ENCODE measurements at places on chromosomes 1 and 21.

- no peak for DNase-seq
Measured at GRCh38 chr1:67792741-67793458, 40.4 kb downstream of the GNG12 start.

GRCh38 chr1:14817223-14818170 lies 219.0 kb downstream of the KAZN start:
- DNase-seq, result no peak

GRCh38 chr1:201142011-201142848 lies 12.0 kb downstream of the TMEM9 start:
- DNase-seq, result peak; percentile 17

GRCh38 chr1:21775985-21776562 lies 6.9 kb downstream of the USP48 start:
- peak; percentile 75 for DNase-seq

DNA sequence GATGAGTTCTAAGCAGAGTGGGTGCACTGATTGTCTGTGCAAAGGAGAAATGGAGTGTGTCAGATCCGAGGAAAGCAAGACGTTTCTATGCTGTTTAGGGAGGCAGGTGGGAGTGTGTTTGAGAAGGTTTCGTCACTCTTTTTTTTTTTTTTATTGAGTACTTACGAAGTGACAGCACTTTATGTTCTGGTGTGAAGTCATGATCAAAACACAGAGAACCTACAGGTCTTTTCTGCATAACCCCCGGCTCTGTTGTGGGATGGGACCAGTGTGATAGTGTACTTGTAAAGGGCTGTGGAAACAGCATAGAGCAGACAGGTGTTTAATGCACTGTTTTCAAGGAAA lies 26.7 kb downstream of the MIA3 start:
- DNase-seq, result peak; percentile 9

GRCh38 chr1:41355761-41356160 lies 5.5 kb upstream of the FOXO6 start:
- DNase-seq, result no peak

DNA sequence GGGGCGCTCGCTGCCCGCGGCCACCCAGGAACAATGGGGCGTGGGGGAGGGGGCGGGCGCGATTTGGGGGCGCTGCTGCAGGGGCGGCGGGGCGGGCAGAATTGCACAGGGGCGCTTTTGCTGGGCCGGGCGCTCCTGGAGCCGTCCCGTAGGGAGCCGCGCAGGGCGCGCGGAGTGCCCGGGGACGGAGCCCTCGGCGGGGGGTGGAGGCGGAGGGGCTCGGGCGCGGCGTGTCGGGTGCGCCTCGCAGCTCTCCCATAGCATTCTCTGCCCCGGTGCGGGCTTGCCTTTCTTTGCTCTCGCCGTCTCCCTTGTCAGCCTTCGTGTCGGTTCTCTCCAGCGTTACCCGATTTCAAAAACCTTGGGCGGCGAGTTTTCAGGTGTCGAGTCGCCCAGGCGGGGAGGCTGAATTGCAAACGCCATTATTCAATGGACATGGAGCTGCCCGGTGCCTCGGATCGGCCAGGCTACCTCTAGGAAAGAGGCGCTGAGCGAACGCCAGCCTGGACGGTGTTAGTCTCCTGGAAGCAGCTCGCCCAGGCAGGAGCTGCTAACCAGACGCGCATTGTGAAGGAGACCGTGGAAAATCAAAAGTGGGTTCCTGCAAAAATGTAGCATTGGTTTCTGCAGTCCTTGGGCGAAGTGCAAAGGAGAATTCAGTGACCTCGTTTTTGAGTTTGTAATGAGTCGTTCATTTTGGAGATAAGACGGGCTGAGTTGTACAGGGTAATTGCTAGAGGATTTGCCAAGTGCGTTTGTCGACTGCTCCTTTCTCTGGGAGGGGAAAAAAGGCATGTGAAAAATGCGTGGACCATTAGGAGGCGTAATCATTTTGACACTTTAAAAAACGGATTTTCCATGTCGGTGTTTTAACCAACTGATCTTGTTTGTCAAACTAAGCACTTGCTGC lies 626 bp downstream of the CXADR start:
- DNase-seq, result no peak

- DNase-seq, result no peak
Measured at GRCh38 chr1:942864-943533, 16.1 kb downstream of the NOC2L start.

DNA sequence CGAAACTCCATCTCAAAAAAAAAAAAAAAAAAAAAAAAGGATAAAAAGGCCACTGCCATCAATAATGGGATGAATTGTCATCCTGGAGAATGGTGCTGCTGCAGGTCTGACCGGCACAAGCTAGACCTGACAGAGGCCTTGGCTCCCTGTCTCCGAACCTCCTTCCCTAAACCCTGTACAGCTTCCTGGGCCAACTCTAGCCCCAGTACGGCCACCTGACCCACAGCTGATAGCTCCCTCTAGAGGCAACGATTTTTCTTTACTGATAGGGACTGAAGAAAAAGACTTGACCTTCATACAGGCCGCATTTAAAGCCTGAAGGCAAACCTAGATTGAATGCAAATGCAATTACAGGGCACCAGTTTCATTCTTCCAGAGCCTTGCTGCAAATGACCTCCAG lies 30.7 kb downstream of the NOL9 start:
- peak; percentile 45 for DNase-seq

DNA sequence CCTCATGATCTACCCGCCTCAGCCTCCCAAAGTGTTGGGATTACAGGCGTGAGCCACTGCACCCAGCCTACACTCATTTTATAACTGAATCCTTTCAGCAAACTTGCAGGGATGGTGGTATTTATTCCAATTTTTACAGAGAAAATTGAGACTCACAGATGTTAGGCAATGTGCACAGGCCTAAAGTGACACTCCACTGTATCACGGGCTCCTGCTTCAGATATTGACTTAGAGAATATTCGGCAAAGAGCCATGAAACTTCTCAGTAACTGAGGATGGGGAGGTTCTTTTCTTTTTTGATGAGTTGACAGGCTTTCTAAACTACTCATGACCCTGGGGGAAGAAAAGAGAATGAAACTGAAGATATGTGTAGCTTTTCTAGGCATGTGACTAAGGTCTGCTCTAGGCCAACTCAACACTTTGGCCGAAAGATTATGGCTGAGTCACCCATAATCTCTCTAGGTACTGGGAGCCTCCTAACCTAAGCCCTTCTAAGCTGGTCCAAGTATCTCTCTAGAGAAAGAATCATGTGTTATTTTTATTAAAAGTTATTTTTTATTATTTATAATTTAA lies 19.9 kb upstream of the PTCH2 start:
- DNase-seq, result no peak

DNA sequence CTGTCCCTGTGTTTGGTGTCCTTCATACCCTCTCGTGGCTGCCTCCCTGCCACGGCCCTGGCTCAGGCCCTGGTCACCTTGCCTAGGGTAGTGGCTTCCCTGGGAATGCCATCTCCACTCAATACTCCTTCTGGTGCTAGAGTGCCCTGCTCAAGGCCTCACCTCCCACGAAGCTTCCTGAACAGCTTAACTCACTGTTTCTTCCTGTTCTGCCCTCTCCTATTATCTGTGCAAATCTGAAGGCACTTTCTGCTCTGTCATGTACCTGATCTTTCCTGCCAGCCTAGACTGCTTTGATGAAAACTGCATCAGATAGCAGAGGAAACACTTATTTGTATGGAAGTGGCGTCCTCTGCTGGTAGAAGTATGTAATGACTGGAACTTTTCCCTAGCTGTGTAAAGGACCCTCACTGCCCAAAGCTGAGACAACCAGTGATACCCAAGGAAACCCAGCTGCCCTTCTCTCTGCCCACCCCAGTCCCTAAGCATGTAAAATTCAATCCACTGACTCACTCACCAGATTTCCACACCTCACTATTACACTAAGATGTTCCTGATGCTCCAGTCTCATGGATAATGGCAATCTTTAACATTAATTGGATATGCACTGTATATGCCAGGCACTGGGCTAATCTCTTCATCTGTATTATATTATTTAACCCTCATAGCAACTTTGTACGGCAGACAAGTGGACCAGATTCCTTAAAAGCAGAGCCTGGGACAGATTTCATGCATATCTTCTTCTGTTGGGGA lies 36.2 kb upstream of the BTG2 start:
- DNase-seq, result peak; percentile 73

DNA sequence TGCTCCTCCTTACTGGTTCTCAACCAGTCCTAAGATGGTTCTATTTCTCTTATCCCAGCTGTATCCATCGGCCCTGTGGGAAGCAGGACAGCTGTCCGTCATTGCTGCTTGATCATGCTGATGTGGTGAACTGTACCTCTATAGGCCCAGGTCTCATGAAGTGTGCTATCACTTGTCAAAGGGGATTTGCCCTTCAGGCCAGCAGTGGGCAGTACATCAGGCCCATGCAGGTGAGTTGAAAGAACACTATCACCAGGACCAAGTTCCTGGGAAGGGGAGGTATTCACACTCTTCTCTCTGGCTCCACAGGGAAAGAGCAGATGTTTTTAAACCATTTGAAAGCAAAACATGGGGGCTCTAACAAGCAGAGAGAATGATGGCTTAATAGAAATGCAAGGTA lies 302.6 kb downstream of the PAPPA2 start:
- DNase-seq, result no peak

DNA sequence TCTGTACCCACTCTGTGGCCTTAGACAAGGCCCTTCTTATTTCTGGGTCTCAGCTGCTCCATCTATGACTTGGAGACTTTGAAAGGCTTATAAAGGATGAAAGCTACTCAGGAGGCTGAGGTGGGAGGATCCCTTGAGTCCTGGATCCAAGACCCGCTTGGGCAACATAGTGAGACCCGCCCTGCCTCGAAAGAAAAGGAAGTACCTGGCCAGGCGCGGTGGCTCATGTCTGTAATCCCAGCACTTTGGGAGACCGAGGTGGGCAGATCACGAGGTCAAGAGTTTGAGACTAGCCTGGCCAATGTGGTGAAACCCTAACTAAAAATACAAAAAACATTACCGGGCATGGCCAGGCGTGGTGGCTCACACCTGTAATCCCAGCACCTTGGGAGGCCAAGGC lies 13.4 kb downstream of the ID3 start:
- DNase-seq, result no peak

GRCh38 chr1:164671966-164672571 lies 113.1 kb downstream of the PBX1 start:
- no peak for DNase-seq

DNA sequence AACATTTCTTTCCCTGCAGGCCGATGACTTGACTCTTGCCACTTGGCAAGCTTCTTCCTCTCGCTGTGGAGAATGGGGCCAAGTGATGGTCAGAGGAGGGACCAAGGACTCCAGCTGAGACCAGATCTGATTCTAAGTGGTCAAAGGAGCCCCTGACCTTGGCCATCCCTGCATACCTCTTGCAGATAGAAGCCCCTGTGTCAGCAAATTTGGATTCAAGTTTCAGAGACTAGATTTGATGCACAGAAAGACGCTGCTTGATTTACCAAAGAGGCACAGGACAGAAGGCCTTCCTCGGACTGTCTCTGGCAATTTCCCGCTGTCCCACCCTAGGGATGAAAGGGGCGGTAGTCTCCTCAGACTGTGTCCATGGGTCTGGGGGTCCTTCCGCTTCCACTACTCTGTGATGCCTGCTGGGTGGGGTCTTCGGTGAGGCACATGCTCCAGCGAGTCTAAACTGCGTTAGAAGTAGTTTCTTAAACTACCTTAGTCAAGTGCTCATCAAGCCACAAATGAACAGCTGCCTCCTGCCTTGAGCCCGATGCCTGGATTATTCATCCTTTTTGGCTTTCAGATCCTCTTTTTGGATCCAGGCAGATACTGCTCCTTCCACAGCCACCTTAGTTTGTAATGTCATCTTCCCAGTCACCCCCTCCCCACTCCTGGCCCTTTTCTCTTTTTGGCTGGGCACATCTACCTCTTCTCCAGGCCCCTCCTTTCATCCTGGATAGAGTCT lies 31.8 kb upstream of the RBM15 start:
- no peak for DNase-seq

DNA sequence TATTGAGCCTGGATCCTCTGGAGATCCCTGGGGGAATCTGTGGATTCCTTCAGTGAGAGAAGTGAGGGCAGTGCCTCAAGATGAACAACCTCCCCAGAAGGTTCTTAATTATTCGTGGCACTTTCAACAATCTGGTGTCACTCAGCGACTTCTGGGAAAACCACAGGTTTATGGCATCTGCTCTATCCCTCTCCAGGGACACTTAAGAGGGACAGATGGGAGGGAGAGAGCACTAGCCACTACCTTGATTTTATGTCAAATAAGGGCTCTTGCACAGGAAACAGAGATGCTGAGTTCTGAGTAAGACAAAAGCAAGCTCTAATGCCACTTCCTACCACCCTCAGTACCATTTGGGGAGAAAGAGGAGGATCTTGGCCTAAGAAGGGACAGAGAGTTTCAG lies 21.2 kb upstream of the CHI3L1 start:
- DNase-seq, result no peak

- DNase-seq, result no peak
Measured at GRCh38 chr1:50983219-50983802, 13.3 kb downstream of the CDKN2C start.

GRCh38 chr1:215002471-215002870 lies 80.1 kb upstream of the KCNK2 start:
- peak; percentile 100 for DNase-seq

DNA sequence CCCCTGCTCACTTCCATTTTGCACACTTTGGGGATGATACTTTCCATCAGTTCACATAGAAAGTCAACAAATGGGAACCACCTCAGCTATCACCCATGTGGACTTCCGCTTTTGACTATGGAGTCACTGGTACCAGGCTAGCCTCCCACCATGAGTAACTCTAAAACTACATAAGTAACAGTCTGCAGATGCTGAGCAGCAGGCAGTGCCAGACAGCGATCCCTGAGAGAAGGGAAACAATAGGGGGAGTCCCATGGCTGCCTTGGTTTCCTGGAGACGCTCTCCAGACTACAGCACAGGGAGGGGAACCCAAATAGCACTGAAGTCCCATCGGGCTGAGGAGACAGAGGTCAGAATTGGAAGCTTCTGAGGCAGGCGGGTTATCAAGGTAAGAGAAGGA lies 2.8 kb upstream of the TFF2 start:
- DNase-seq, result no peak

DNA sequence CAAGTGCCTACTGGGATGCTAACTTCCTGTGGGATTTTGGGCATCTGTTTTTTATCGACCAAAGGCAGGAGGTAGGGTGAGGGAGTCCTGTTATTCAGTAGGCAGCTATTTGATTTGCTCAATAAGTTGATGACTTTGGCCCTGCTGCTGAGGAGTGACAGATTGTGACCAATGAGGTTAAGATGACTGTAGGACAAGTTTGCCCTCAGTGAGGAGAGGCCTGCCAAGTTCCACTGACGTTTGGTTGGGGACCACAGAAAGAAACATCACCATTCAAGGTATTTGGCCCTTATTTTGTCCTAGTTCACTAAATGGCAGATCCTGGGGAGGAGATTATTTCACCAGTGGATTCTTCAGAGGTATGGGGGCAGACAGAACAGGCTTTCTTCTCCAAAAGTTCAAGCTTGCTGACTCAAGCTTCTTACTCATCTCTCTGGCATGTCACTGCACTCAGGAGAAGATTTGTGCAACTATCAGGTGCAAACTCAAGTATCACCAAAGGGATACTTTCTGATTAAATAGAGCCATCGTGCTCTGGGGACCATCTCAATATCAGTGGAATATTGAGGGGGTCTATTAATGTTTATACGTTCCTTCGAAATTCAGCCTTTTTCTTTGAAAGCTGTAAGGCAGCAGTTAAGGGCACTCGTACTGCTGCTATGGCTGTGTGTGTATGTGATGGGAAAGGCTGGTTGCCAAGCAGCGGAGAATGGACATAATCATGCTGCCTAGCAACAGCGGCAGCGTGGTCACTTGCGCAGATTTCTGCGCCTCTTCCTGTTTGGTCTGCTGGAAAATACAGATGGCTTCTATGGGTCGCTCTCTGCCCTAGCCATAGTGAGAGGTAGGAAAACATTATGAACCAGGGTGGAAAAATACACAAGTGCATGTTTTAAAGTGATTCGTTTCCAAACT lies 78.7 kb downstream of the PBX1 start:
- peak; percentile 84 for DNase-seq
